ENCODE measurements at places on chromosomes 2 and 18.

GRCh38 chr2:182228741-182229140 is 198.1 kb downstream of the PDE1A start:
- DNase-seq = no peak

GRCh38 chr2:38230756-38231155 is 146.3 kb downstream of the ATL2 start:
- no peak for DNase-seq

GRCh38 chr2:165617741-165618481 is 148.4 kb downstream of the CSRNP3 start:
- DNase-seq = no peak

DNA sequence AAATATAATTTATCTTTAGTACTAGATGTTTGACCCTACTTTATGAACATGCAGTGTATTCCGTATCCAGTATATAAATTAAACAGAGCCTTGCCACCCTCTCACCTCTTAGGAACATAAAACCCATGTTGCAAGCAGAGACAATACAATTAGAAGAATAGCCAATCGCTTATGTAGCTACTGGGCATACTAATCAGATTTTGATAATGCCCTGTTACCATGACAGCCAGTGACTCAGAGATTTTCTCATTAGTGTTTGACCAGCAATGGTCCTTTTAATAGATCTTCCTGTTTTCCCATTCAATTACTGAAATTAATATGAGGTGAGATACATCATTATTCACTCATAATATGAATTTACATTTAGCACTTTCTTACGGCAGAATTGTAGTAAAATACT is 547.3 kb upstream of the VWC2L start:
- no peak for DNase-seq

- DNase-seq = no peak
Observed at GRCh38 chr2:223928113-223929006, 16.8 kb downstream of the WDFY1 start.

DNA sequence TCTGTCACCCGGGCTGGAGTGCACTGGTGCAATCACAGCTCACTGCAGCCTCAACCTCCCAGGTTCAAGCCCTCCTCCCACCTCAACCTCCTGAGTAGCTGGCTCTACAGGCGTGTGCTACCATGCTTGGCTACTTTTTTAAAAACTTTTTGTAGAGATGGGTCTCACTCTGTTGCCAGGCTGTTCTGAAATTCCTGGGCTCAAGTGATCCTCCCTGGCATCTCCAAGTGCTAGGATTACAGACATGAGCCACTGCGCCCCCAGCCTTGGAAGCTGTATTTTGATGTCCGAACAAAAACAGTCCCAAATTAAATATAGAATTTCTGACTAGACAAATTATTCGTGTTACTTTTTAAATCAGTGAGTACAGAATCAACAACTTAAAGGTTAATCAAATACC is 97.4 kb downstream of the ZNF516 start:
- DNase-seq = no peak

DNA sequence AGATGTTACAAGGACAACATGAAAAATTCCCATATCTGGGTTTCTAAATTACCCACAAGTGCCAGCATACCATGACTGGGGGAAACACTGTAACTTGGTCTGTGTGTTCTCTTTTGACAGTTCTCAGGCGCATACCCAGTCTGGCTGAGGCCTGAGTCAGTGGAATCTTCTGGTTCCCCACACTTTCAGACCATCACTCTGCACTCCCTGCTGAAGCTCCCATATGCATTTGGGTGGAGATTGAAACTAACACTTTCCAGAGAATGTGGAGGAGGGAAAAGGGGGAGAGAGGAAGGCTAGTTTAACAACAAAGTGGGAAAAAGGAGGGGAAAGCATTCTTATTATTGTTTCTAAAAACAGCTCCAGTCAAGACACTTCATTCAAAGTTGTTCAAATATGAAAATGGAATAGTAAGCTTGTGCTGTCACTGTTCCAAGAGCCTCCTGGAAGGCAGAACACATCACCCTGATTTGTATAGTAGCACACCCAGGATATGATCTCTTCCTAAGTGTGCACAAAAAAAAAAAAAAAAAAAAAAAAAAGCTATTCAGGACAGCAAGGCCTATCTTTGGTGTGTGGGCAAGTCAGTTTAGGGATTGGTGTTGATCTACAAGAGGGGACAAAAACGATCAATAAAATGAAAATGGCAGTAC is 48.1 kb upstream of the CTIF start:
- DNase-seq = no peak

GRCh38 chr2:239674981-239675825 is 274.4 kb upstream of the HDAC4 start:
- no peak for DNase-seq

GRCh38 chr18:56245866-56246580 is 392.4 kb downstream of the TXNL1 start:
- no peak for DNase-seq

GRCh38 chr18:76592981-76593381 is 97.9 kb upstream of the ZNF516 start:
- no peak for DNase-seq

GRCh38 chr2:238864207-238865014 is 16.5 kb downstream of the TWIST2 start:
- DNase-seq = peak; percentile 40

DNA sequence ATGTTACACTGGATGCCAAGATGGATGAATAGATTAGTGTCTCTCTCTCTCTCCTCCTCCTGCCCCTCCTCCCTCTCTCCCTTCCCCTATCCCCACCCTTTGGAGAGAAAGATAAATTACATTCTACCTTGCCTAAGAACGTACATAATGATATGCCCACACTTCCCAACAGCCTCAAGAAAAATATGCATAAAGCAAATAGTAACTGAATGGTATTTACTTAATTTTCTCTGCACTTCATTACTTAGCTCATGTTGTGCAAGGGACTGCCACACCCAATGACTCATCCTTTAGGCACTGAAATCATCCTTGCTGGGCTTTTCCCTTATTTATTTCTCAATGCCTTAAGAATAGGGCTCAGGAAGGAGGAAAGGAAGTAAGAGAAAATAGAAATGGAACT is 137.3 kb upstream of the PID1 start:
- DNase-seq = no peak

DNA sequence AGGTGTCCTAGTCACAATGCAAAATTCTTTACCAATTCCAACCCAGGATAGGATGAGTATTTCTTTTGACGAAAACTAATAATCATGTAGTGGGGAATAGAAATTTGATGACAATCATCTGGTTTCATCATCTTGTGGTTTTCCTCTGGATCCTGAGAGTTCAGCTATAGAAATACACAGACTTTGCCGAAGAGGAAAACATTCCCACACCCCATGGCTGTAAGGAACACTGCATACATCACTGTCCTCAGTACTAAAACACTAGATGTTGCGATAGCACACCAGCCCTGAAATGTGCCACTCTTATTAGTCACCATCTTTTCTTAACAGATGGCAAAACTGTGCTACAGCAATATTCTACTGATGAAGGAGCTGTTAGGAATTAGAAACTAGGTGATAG is 29.4 kb downstream of the CERKL start:
- no peak for DNase-seq

GRCh38 chr2:78281164-78281563 is 744.3 kb upstream of the REG3G start:
- no peak for DNase-seq

DNA sequence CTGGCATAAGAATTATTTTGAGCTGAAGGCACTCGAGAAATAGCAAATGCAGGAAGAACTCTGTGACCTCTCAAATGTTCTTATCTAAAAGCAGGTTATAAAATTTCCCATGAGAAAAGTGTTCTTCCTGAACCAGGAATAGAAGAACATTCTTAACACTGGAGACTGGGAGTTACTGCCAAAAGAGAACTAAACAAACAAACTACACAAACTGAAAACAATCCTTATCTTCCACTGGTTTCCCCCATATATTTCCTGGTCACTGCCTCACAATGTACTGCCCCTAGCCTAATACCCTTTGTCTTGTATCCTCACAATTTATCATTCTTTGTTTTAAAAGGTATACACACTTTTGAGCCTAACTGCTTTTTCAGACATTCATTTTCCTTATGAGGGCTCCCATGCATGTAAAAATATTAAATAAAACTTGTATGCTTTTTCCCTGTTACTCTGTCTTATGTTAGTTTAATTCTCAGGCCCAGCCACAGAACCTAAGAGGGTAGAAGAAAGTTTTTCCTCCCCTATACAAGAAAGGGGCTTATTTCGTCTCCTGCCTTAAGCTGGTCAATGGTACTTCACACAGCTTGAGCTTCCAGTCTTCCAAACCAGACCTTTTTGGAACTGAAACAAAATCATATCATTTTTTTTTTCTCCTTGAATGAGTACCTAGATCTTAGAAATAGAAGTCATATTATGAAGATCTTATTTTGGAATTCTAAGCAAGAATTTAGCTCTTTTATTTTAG is 110.6 kb downstream of the MSTN start:
- DNase-seq = no peak

GRCh38 chr2:26653207-26654060 is 12.3 kb upstream of the CIB4 start:
- DNase-seq = no peak

GRCh38 chr2:42051543-42052235 is 3.9 kb downstream of the PKDCC start:
- no peak for DNase-seq

- no peak for DNase-seq
Observed at GRCh38 chr2:186575302-186575701, 14.6 kb upstream of the ITGAV start.

DNA sequence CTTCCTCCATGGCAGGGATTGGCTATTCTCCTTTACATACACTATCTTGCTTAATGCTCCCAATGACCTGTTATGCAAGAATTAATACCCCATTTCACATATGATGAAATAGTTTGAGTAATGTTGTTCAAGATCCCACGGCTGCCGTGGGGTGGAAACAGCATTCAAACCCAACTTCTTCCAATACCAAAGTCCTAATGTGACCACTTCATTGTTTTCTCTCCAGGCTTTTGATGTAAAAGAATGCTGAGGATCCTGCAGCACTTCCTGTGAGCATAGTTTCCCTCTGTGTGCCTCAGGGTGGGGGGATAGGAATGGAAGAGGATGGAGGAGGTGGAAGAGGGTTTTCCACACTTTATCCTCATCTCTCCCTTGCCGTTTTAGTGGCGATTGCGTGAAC is 199.4 kb downstream of the IRS1 start:
- DNase-seq = no peak

DNA sequence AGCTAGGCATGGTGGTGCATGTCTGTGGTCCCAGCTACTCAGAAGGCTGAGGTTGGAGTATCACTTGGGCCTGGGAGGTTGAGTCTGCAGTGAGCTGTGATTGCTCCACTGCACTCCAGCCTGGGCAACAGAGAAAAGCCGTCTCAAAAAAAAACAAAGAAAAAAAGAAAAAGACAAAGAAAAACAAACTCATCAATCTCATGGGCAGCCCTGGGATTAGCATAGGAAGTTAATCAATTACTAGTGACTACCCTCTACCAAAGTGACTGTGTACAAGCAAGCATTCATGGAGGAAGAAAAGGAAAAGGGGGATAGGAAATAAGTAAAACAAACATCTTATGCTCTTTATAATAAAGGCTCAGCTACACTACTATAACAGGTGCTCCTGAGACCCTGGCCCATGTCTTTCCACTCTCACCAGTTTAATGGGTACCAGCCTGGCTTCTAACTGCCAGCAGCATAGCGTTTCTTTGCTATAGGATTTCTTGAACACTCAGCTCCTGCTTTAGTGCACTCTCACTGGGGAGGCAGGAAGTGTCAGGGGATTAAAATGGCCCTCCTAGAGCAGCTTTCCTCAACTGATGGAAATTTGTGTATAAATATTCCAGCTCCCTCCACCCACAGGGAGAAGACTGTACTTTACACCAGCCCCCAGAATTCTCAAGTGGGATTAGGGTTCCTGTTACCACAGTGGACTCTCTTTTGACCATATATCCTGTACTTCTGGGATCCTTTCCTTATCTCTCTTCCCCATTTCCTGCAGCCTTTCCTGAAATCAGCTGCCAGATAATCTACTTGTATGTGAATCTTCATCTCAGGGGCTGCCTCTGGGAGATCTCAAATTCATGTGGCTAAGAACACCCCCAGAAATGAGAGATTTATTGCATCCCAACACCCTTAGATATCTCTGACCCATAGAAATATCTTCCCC is 91.3 kb upstream of the GLS start:
- DNase-seq = no peak

GRCh38 chr2:235928751-235929370 is 239.3 kb downstream of the GBX2 start:
- DNase-seq = no peak

GRCh38 chr18:70464343-70465114 is 175.7 kb downstream of the SOCS6 start:
- no peak for DNase-seq

DNA sequence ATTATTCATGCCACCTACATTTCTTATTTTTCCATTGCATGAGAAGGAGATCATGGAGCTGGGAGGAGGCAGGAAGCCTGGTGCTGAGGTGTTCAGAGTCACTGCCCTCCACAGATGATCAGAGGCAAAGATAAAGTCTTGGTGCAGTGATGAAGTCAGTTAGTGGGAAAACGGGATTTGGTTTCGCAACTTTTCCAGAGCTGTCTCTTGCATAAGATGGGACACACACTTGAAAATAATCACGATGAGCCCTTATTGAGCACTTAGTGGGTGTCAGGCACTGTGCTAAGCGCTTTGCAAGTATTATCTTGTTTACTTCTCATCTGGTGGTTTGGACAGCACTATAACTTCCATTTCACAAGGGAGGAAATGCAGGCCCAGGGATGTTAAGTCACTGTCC is 222.1 kb upstream of the SMAD2 start:
- DNase-seq = no peak

DNA sequence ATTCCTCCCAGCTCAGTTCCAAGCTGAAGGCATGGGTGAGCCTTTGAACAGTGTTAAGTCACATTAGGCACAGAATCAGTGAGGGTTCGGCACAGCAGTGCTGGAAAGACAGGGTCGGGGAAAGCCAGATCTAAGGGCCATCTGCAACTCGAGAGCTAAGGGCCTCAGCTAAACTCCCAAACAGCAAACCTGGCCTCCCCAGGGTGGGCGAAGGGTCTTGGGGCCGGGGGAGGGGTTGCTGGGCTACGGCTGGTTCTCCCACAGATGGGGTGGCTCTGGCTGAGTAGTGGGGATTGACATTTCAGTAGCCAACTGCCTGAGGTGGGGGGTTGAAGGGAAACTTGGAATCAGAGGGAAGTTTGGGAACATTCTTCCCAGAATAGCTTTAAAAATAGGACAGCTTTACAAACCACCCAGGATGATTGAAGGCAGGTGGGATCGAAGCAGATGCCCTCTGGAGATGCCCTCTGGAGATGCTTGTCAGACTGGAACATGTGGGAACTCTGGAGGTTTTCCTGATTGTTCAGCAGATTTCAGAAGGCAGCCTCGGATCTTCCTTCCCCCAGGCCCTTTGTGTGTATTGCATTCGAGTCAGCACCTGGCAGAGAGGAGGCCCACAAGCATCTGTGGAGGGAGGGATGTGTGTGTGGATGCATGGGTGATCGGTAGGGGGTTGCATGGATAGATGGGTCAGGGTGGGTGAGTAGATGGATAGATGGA is 156.4 kb downstream of the SMAD7 start:
- no peak for DNase-seq

DNA sequence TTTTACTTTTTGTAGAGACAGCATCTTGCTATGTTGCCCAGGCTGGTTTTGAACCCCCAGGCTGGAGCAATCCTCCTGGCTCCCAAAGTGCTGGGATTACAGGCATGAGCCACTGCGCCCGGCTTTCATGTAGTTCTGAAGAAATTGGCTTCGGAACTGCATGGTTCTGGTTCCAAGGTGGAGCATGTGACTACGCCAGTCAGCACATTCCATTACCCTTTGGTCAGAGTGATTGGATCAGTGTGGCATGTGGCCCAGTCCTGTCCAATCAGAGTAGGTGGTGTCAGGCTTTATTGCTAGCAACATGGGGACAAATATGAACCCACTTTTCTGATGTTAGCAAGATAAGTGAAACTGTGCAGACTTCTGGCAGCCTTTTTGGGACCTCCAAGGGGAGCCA is 16.3 kb upstream of the ATOH8 start:
- DNase-seq = no peak

Measured in stimulated activated CD4-positive, alpha-beta T cell treated with anti-CD3 and anti-CD28 coated beads, Interleukin-12 subunit alpha, Interleukin-12 subunit beta, amount 100 ng/mL, for 24 hours (primary cell).